ENCODE measurements at places on chromosomes 2 and 18.
A peak's percentile ranks its signal among the peaks of the same experiment; 100 is the strongest.

GRCh38 chr2:25881764-25882163 lies 3.5 kb upstream of the ASXL2 start:
- no peaks in the 10 kb centered on the region for H3K36me3 ChIP-seq
- no peaks in the 10 kb centered on the region for H3K27me3 ChIP-seq
- no peak for DNase-seq
- H3K4me1 ChIP-seq, result peaks cover 20% of the 10 kb centered on the region
- no peak overlapping the region for H3K27ac ChIP-seq

DNA sequence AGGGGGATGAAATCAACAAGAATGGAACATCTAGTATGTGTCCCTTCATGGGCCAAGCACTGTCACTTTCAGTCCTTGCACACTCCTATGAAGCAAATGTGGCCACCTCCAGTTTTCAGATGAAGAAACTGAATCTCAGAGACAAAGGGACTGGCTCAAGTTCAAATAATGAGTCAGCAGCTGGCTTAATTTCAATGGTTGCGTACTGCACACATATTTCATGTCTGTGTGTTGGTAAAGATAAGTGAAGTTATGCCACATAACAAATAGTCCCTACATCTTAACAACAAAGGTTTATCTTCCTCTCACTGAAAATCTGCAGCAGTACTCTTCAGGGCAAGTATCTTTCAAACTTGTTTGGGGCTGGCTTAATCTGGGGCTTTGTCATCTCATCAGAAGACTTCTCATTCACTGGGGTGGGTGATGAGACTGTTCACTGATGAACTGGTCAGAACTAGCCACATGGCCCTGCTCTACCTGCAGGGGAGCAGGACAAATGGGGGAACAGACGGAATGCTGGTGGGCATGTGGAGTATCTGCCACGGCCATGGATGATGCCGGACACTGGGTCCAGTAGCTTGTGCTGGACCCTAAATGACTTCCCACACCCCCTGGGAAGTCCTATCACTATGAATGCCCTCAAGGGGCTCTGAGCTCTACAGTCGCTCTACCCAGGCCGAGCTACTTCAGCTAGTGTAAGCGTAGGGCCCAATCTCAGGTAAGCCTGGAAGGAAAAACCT lies 263.2 kb downstream of the CYP26B1 start:
- no peaks in the 10 kb centered on the region for H3K27me3 ChIP-seq
- no peak for DNase-seq
- H3K4me1 ChIP-seq, result peaks cover 34% of the 10 kb centered on the region
- no peaks in the 10 kb centered on the region for H3K36me3 ChIP-seq

DNA sequence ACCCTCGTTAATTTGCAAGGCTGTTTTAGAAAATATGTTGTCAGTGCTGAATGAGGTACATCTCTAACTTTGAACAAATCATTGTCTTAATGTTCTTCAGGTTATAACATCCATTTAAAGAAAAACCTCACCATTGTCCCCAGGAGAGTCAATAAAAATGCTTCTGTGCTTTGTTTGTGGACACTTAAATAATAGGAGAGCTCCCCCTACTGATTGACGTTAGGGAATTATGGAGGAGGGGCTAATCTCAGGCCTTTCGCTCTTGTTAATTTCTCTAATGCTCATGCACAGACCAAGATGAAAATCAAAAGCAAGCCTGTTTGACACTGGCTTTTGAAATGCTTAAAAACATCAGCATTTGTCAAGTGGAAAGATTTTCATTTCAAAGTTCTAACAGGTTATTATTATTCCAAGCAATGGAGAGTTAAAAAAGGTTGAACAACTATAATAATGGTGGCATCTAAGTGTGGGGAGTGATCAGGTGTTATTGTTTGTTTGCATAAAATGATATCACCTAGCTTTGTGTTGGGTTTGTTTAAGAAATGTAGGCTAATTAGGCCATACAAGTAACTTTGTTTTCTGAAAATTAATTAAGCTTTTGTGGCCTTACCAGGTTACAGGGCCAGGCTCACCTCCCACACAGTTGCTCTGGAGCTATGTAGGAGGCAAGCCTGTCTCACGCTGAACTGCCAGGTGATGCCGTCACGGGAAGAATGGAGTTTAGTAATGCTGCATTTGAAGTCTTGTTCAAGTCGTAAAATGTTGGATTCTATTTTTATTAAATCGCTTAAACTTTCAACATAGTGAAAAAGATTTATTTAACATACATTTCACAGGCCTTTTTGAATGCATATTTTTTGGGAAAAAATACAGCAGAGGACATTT lies 51.7 kb upstream of the SMIM21 start:
- H3K4me3 ChIP-seq, result no peak overlapping the region
- no peaks in the 10 kb centered on the region for H3K36me3 ChIP-seq
- no peaks in the 10 kb centered on the region for H3K4me1 ChIP-seq
- H3K27me3 ChIP-seq, result no peaks in the 10 kb centered on the region
- no peak overlapping the region for H3K27ac ChIP-seq

GRCh38 chr2:236631281-236631855 lies 61.7 kb downstream of the ACKR3 start:
- no peaks in the 10 kb centered on the region for H3K27me3 ChIP-seq
- H3K36me3 ChIP-seq, result no peaks in the 10 kb centered on the region
- H3K4me3 ChIP-seq, result no peak overlapping the region
- no peak for DNase-seq
- H3K27ac ChIP-seq, result no peak overlapping the region
- no peaks in the 10 kb centered on the region for H3K4me1 ChIP-seq

- peak overlapping the region; percentile 9 for H3K27ac ChIP-seq
- no peaks in the 10 kb centered on the region for H3K27me3 ChIP-seq
- H3K4me1 ChIP-seq, result peaks cover 10% of the 10 kb centered on the region
- H3K4me3 ChIP-seq, result no peak overlapping the region
- peaks cover 96% of the 10 kb centered on the region for H3K36me3 ChIP-seq
- no peak for DNase-seq
These were observed 145.5 kb downstream of the MAP4K4 start for GRCh38 chr2:101843048-101843447.

DNA sequence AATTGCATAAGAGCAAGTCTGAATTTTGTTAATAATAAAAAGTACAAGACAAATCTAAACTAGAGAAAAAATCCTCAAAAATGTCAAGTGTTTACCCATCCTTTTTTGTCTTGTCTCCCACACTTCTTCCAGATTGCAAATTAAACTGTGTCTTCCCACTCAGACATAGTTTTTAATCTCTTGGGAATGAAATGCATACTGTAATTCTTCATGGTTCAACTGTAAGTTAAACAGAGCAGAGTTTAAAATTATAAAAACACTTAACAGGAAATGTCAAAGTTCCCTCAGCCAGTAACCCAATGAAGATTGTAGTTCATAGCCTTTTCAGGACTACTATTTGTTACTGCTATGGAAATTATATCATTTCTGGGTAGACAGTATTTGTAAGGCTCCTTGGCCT lies 171.8 kb downstream of the UBE2E3 start:
- DNase-seq, result no peak
- H3K4me3 ChIP-seq, result no peak overlapping the region

GRCh38 chr18:57083485-57083884 lies 63.4 kb upstream of the BOD1L2 start:
- H3K4me3 ChIP-seq, result no peak overlapping the region
- H3K4me1 ChIP-seq, result peaks cover 5% of the 10 kb centered on the region

DNA sequence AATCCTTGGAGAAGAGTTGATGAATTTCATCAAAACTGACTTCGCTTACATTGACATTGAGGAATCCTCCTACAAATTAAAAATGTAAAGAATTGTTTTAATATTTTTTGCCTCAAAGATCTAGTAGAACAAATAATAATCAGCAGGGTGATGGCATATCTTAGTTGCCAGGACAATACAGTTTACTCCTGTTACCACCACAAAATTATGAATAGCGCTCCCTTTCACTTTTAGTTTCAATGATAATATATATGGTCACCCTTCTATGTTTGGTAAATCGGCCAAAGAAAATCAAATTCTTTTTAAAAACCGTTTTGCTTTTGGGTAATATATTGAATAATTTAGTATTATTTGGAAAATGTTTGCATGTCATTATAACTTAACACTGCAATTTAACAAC lies 39.0 kb downstream of the B4GALT6 start:
- no peak overlapping the region for H3K27ac ChIP-seq
- peaks cover 33% of the 10 kb centered on the region for H3K4me1 ChIP-seq
- H3K27me3 ChIP-seq, result no peaks in the 10 kb centered on the region
- no peak overlapping the region for H3K4me3 ChIP-seq
